ENCODE measurements at places on chromosomes 12 and 14. TPM values are rescaled to one million over a fixed set of nuclear protein-coding genes. Genes with fewer than 3 reads are reported as not detected.

Gene ESR2
- total RNA-seq, result 1.0 TPM

Gene JAG2
- total RNA-seq, result 33.9 TPM

Gene CCDC175
- total RNA-seq, result not detected

Gene TMEM233
- 1.0 TPM for total RNA-seq

Gene ETFBKMT
- 2.1 TPM for total RNA-seq

Gene NCAPD2
- 23.0 TPM for total RNA-seq

Gene RPL10L
- not detected for total RNA-seq

Gene LYZ
- 34.4 TPM for total RNA-seq

Gene KIF26A
- total RNA-seq, result 6.3 TPM

Gene CMTM5
- total RNA-seq, result 2.1 TPM

Gene PRH2
- total RNA-seq, result not detected
